ENCODE measurements at places on chromosomes 16 and 17.

DNA sequence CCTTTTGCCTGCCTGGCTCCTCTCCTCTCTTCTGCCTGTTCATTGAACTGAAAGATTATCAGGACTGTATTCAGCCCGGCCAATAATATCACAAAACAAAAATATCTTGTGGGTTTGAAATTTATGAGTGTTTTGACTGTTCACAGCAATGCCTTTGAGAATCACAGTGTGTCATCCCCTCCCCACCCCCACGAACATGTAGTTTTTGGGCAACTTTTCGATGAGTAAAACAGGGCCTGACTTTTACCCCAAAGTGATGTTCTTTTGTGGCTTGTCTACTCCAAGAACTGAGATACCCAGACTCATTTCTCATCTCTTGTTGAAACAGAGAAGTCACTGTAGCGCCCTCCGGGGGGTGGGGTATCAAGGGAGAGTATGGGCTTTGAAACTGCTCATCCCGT is 675.7 kb downstream of the WWOX start:
- DNase-seq = no peak

GRCh38 chr17:50194934-50195865 is 6.2 kb downstream of the COL1A1 start:
- DNase-seq = no peak

GRCh38 chr17:13118311-13118710 is 100.5 kb upstream of the ELAC2 start:
- DNase-seq = no peak

DNA sequence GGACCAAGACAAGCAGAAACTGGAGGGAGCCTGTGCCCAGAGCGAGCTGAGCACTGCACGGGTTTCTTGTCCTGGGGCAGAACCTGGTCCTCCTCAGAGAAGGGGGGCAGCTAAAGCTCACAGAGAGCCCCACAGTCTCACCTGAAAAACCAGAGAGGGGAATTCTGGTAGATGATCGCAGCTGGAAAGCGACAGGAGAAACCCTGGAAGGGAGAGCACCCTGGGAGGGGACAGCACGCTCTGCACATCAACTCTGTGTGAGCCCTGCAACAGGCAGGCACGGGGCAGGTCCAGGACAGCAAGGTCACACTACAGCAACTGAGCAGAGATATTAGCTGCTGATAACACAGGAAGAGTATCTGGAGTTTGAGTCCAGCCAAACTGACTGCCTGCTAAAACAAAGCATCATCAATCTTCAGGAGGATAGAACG is 18.2 kb downstream of the ZCCHC14 start:
- no peak for DNase-seq

GRCh38 chr16:87266846-87267245 is 50.3 kb downstream of the C16orf95 start:
- no peak for DNase-seq

Measured in SIG-M5 (cell line).